T-helper 17 cell (primary cell): ENCODE measurements at places on chromosomes 3 and 15. TPM values are rescaled to one million over a fixed set of nuclear protein-coding genes. Genes with fewer than 3 reads are reported as not detected.
A peak's percentile ranks its signal among the peaks of the same experiment; 100 is the strongest.

- H3K4me1 ChIP-seq, result peaks cover 4% of the 10 kb centered on the region
- H3K27me3 ChIP-seq, result no peaks in the 10 kb centered on the region
- no peak for DNase-seq
- no peak overlapping the region for H3K4me3 ChIP-seq
- peaks cover 6% of the 10 kb centered on the region for H3K36me3 ChIP-seq
Observed at GRCh38 chr15:49121901-49122300, 33.5 kb downstream of the COPS2 start.

DNA sequence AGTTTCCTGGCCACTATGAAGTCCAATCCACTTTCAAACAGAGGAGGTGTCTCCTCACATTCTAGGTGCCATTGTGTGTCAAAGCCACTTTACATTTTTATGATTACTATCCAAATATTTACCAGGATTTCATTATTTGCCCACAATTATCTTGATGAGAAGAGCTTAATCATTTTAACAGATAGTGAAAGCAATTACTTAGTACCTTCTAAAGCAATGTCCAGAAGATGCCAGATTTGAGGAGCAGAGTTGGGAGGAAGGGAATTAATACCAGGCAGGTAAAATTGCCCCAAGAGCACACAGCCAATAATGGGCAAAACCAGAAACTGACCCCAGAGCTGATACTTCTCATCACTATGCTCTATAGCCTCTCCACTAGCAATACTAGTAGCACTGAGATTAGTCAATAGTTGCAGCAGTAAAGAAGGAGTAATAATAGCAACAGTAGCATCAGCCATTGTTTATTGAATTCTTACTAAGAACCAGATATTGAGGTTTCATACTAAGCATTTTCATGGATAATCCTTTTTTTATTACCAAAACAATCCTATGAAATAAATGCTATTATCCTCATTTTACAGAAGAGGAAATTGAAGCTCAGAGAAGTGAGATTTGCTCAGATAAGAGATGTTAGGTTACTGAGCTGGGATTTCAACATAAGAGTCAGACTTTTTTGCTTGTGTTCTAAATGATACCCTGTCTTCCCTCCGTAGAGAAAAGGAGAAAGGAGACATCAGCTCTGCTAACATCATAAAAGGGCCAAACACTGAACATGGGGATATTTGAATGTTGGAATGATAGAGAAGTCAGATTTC lies 509.3 kb upstream of the CFAP20DC start:
- no peaks in the 10 kb centered on the region for H3K4me1 ChIP-seq
- no peaks in the 10 kb centered on the region for H3K27me3 ChIP-seq
- no peak for DNase-seq
- H3K36me3 ChIP-seq, result peaks cover 5% of the 10 kb centered on the region
- H3K4me3 ChIP-seq, result no peak overlapping the region

- peaks cover 18% of the 10 kb centered on the region for H3K36me3 ChIP-seq
- peak overlapping the region; percentile 87 for H3K4me3 ChIP-seq
Observed at GRCh38 chr15:76337059-76337695, 604 bp downstream of the ISL2 start.

- no peak overlapping the region for H3K27ac ChIP-seq
- H3K4me3 ChIP-seq, result no peak overlapping the region
- H3K27me3 ChIP-seq, result peaks cover 7% of the 10 kb centered on the region
- DNase-seq, result no peak
Observed at GRCh38 chr15:58495891-58496408, 64.2 kb downstream of the LIPC start.

- H3K4me3 ChIP-seq, result no peak overlapping the region
- no peak overlapping the region for H3K27ac ChIP-seq
- H3K36me3 ChIP-seq, result peaks cover 7% of the 10 kb centered on the region
- H3K4me1 ChIP-seq, result no peaks in the 10 kb centered on the region
Observed at GRCh38 chr3:24012589-24013269, 67.6 kb downstream of the NR1D2 start.

- H3K27me3 ChIP-seq, result no peaks in the 10 kb centered on the region
- peak overlapping the region; percentile 45 for H3K4me3 ChIP-seq
- peak overlapping the region; percentile 76 for H3K27ac ChIP-seq
- DNase-seq, result no peak
Observed at GRCh38 chr3:156551746-156552145, 3.2 kb downstream of the SSR3 start.

DNA sequence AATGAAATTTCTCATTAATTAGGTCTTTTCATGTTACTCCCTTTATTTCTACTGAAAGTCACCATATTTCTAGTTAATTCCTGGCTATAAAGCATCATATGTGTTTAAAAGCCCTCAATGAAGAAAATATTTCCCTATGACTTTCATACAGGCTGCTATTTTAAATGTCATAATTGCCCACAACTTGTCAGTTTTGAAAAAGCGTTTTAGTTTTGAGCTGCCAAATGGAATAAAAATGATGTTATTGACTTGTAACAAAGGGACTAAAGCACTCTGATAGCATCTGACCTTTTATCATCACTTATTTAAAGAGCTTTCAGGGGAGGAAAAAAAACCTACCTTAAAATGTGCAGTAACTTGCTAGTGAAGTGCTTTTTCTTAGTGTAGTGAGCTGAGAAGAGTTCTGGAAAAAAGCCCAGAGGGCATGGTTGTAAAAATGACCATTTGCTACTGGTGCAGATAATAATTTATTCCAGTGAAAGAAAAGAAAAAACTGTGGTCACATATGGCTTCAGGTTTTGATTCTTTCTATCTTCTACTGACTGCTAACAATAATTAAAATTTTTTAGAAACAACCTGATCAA lies 877.2 kb downstream of the CADM2 start:
- H3K27me3 ChIP-seq, result no peaks in the 10 kb centered on the region
- no peaks in the 10 kb centered on the region for H3K36me3 ChIP-seq
- H3K4me1 ChIP-seq, result no peaks in the 10 kb centered on the region
- no peak for DNase-seq

- DNase-seq, result no peak
- peaks cover 11% of the 10 kb centered on the region for H3K4me1 ChIP-seq
- no peak overlapping the region for H3K27ac ChIP-seq
- no peak overlapping the region for H3K4me3 ChIP-seq
- peaks cover 9% of the 10 kb centered on the region for H3K36me3 ChIP-seq
- no peaks in the 10 kb centered on the region for H3K27me3 ChIP-seq
Observed at GRCh38 chr3:58260733-58261132, 23.1 kb downstream of the ABHD6 start.

Gene GPR149
- total RNA-seq, result not detected

Gene EIF5A2
- total RNA-seq, result 8.4 TPM

Gene CFAP161
- 4.1 TPM for total RNA-seq

Gene UROC1
- total RNA-seq, result not detected

Gene ROBO2
- not detected for total RNA-seq

Gene LMAN1L
- 0.82 TPM for total RNA-seq
